ENCODE measurements at places on chromosomes 1 and 21. TPM values are rescaled to one million over a fixed set of nuclear protein-coding genes. Genes with fewer than 3 reads are reported as not detected.

Gene NTMT2
- not detected for total RNA-seq

Gene GNG12
- total RNA-seq, result 330 TPM

Gene CAMK2N1
- 33.8 TPM for total RNA-seq

Gene RIMKLA
- total RNA-seq, result not detected

Gene GJA9
- total RNA-seq, result not detected

Gene PLA2G2D
- not detected for total RNA-seq

Gene FAM167B
- total RNA-seq, result 0.19 TPM

Gene TMIGD3
- total RNA-seq, result not detected

Gene SPRR2F
- not detected for total RNA-seq

Gene GBP5
- total RNA-seq, result 10.4 TPM

Gene CNR2
- not detected for total RNA-seq

Gene PRAMEF10
- total RNA-seq, result not detected

Gene SPOCD1
- 40.3 TPM for total RNA-seq

Gene TEX38
- total RNA-seq, result not detected

Gene MTMR11
- total RNA-seq, result 6.4 TPM

Gene SERINC2
- 10.4 TPM for total RNA-seq

Gene CHIA
- total RNA-seq, result not detected

Gene KRTAP13-3
- total RNA-seq, result not detected
